ENCODE measurements at places on chromosomes 16 and 17.
A peak's percentile ranks its signal among the peaks of the same experiment; 100 is the strongest.

- no peak for DNase-seq
These were observed 438 bp upstream of the KCNJ12 start for GRCh38 chr17:21375757-21376080.

GRCh38 chr16:14331020-14331419 is 259.9 kb downstream of the MRTFB start:
- DNase-seq: no peak

DNA sequence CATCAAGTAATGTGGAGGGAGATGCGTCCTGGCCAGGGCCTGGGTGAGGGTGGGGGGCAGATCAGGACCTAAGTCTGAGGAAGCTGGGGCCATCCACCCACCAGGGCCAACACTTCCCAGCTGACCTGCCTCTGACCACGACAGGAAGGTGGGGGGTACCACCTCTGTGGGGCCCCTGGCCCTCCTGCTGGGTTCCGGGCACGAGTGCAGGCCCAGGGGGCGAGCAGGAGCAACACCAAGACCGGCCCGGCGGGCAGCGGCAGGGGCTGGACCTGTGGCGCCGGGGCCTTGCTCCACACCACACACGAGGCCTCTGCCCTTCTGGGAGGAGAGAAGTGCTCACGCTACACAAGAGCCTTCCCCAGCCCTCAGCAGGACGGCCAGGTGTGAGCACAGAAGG is 13.3 kb downstream of the PDIA2 start:
- DNase-seq: no peak

DNA sequence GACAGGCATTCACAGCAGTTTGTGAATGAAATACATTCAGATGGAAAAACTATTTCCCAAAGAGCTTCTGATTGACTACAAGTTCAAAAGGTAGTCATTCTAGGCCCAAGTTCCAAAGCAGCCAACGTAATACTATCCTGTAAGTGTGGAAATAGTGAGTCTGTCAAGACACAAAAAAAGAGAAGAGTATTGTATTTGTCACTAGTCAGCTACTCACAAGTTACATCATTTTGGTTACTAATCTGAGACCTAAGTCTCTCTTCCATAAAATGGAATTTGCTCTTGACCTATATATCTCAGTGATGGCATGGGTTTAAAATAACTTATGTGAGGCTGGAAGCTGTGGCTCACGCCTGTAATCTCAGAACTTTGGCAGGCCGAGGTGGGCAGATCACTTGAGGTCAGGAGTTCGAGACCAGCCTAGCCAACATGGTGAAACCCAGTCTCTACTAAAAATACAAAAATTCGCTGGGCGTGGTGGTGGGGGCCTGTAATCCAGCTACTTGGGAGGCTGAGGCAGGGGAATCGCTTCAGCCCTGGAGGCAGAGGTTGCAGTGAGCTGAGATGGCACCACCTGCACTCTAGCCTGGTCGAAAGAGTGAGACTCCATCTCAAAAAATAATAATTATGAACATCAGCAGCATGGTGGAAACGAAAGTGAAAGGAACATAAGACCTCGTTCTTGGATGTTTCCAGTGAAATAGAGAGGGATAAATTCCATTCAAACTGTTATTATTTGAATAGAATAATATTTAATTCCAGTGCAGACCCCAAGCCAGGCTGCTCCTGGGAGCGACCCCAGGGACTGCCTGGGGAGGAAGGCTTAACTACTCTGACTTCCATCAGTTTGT is 2.9 kb downstream of the CMC2 start:
- DNase-seq: no peak

DNA sequence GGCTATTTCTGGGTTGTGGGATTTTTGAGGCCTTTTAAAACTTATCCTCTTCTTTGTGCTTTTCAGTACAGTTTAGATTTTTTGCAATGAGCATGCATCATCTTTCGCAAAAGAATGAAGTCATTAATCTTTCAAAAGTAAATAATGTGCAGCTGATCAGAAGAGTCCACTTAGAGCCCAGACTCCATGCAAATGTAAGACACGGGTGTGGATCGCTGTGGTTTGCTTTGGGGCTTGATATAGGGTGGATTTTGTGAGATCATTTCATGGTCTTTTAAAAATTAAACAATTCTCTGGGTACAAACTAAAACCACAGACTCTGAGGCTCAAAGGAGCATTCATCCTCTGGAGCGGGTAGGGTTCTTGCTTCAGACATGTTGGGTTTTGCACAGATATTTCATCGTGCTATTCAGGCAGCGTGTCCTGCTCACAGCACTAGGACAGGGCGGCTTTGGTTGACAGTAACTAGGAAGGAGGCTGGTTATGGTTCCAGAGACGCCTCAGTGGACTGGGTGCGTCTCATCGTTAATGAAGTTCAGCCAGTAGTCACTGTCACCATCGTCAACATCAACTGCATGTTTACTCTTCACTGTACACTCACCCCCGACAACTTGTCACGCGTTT is 129.4 kb upstream of the PLCG2 start:
- no peak for DNase-seq

DNA sequence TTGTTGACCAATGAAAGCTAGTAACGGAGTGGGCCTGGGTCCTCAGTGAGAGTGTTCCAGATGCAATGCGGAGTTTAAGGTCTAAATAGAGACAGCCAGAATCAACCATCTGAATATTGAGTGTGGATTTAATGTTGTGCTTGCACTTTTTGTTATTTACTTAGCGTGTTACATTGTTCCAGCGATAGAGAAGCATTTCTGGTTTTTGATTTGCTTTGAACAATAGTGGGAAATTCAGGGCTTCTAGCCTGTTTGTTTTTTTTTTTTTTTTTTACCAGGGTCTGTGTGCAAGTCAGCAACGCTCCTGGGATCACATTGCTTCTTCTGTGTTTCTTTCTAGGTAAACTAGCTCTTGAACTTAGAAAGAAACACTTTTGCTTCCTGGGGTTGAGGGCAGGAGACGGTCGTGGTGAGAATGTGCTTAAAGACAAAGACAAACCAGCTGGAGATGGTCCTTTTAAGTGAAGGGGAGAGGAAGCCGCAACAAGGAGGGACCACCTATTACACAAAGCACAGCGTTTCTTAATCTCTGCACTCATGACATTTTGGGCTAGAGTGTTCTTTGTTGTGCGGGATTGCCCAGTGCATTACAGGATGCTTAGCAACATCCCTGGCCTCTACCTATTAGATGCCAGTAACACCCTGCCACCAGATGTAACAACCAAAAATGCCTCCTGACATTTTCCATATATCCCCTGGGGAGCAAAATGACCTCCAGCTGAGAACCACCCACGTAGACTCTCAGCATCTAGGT is 119.2 kb downstream of the MAP2K6 start:
- no peak for DNase-seq

DNA sequence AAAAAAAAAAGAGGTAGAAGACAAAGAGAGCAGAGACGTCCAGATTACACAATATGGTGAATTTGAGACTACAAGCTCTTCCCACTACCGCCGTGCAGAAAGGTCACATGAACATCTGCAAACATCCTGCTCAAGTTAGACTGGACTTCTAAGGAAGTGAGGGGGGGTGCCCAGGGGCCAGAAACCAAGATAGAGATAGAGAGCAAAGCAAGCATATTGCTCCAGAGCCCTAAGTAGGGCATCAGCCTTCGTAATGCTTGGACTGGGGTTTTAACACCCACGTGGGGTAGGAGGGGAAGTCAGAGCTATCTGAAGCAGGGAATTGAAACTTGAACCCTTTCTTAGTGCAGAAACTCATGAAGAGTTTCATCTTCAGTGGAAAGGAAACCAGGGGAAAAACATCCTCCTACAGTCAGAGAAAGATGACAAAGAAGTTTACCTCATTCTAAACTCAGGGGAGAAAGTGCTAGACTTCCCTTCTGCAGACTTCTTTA is 8.7 kb downstream of the CLEC19A start:
- no peak for DNase-seq

DNA sequence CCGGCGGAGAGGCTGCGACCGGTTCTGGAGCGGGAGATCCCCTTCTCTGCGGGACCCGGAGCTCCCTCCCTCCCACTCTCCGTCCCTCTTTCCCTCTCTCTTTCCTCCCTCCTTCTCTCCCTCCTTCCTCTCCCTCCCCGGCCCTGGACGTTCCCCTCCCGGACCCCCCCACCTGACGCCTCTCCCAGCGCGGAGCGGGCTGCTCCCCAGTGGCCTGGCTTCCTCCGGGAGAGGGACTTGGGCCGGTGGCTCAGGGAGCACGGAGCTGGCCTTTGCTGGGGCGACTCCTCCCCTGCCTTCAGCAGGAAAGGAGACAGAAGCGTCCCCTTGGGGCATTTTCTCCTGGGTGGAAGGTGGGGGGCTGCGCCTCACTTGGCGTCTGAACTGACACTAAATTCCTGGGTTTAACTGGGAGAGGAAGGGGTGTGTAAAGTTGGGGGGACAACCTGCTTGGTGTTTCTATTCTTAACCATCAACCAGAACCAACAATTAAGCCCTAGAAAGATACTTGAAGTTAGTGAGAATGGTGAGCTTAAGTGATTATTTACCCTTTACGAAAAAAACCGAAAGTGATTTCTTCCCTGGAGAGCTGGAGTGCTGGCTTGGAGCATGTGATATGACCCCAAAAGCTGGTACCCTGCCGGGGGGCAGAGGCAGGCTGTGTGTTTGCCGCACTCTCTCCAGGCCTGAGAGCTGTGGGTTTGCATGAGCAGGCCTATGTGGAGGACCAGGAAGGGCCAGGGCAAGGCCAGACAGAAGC is 775 bp downstream of the SPIRE2 start:
- no peak for DNase-seq

GRCh38 chr17:67980456-67980855 is 15.8 kb downstream of the C17orf58 start:
- DNase-seq: no peak

- DNase-seq: no peak
These were observed 33.3 kb upstream of the ANKFN1 start for GRCh38 chr17:56119936-56120335.

DNA sequence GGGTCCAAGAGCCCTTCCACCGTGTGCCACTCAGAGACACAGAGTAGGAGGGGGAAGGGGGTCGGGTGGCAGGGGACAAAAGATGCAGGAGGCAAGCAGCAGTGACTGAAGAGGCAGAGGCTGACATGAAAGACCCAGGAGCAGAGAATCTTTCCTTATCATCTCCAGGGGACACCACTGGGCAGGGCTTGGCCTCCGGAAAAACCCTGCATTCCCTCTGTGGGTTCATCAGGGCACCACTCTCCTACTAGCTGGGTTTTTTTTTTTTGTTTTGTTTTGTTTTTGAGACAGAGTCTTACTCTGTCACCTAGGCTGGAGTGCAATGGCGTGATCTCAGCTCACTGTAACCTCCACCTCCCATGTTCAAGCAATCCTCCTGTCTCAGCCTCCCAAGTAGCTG is 2.1 kb upstream of the STX4 start:
- DNase-seq: no peak

- no peak for DNase-seq
These were observed 45.7 kb downstream of the FZD2 start for GRCh38 chr17:44602970-44603369.

DNA sequence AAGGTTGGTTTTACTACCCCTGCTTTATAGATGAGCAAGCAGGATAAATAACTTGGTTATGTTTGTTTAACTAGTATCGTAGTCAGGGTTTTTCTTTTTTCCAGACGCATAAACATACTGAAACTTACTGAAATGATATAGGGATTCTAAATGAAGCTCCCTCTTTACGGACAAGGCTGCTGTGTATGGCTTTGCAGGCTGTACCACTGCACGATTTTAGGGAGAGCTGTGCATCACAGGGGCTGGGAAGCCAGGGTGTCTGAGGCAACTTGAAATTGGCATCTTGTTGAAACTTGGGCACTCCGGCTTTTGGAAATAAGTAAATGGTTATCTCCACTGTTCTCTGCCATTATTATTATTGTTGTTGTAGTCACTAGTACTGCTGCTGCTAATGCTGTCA is 218.1 kb upstream of the CDH8 start:
- no peak for DNase-seq

GRCh38 chr16:3283543-3284447 is 504 bp downstream of the ZNF263 start:
- no peak for DNase-seq

GRCh38 chr16:50802961-50803360 is 61.1 kb downstream of the CYLD start:
- DNase-seq: no peak

DNA sequence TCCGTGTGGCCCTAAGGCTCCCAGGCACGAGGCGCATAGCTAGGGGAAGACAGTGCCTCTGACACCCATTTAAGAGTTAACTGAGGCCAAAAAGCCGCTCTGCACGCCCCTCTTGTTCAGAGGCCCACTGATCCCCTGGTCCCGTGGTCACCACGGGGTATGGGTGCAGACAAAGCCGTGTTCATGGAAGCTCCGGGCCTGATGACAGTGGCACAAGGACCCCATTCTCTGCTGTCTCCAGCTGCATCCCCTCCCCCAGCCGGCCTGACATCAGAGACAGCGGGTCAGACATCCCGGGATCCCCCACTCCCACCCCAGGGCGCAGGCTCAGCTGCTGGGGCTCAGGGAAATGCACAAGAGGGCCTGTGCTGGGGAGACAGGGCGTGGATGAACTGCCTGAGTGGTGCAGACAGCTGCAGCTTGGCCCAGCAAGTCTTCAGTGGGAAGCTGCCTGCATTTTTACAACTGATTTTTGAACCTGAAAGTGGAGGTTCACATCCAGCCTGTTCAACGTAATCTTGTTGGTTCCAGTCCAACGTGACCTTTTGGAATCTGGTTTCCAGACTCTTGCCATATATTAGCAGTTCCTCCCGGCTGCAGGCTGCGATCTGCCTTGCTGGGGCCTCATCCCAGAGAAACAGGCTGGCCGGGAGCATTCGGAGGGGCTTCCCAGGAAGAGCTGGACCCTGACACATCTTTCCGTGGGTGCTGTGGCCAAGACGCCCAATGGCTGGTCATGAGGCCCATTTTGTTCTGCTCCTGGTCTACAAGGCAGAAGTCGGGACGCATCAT is 9.7 kb upstream of the BAHCC1 start:
- DNase-seq: no peak

GRCh38 chr16:14071576-14072271 is 605 bp downstream of the MRTFB start:
- no peak for DNase-seq

- DNase-seq: no peak
These were observed 252.0 kb upstream of the ASIC2 start for GRCh38 chr17:33545124-33545523.

DNA sequence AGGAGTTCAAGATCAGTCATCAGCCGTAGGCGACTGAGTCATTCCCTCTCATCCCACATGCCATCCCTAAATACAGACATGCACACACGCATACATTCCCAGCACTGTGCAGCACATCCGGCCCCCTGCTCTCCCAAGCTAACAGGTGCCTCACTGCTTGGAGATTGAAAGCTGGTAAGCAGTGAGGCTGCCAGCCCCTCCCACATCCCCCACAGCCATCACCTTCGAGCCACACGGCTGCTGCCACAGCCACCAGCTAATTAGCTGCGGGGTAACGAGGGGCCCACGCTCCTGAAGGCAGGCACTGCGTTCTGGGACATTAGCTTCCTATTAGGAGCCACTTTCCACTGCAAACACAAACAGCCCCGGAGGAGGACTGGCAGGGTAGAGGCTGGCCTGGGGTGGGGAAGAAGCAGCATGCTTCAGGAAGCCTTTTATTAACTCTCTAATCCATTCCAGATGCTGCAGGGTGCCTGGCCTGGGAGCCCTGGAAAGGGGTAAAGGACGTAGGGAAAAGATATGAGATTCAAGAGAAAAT is 179.6 kb downstream of the CCT6B start:
- no peak for DNase-seq

GRCh38 chr17:72921347-72922054 is 171.0 kb downstream of the SLC39A11 start:
- no peak for DNase-seq

- peak; percentile 31 for DNase-seq
These were observed 45.8 kb upstream of the ETV4 start for GRCh38 chr17:43591779-43592562.
